ENCODE measurements at places on chromosomes 6 and 20.

GRCh38 chr6:135506270-135506997, 8.9 kb upstream of the AHI1 start:
- no peak for DNase-seq

DNA sequence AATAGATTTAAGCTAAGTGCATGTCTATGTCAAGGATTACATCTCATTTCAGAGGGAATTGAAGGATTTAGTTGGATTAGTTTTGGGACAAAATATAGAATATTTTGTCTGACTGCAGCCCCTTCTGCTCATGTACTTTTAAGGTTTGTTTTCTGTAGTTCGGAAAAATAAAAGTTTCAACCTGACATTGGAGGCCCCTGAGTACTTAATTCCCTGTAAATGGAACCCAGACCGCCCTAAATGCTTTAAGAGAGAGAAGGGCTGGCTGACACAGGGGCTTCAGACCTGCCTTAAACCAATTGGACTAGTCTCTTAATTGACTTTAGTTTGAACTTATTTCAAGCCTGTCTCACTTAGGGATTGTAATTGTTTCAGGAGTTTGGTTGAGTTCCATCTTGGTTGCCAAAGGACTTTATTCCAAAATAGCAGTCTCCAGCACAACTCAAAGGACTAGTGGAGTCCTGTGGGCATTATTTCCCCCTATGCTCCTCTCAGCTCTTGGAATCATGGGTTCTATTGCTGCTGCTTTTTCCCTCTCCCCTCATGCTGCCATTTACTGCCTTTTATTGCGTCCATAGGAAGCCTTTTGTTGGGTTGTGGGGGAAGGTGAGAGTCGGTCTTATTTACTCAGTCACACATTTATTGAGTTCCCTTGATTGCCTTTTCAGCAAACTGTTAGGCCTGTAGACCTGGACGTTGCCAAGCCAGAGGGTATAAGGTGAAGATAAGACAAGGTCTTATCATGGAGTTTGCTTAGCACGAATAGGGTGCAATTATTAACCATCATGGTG, 14.5 kb downstream of the BRD2 start:
- DNase-seq, result no peak

GRCh38 chr6:138752017-138752416, 21.6 kb upstream of the CCDC28A start:
- no peak for DNase-seq

GRCh38 chr6:93685494-93685893, 266.1 kb upstream of the EPHA7 start:
- DNase-seq, result no peak

- DNase-seq, result no peak
Observed at GRCh38 chr6:161095916-161096315, 104.3 kb downstream of the MAP3K4 start.

DNA sequence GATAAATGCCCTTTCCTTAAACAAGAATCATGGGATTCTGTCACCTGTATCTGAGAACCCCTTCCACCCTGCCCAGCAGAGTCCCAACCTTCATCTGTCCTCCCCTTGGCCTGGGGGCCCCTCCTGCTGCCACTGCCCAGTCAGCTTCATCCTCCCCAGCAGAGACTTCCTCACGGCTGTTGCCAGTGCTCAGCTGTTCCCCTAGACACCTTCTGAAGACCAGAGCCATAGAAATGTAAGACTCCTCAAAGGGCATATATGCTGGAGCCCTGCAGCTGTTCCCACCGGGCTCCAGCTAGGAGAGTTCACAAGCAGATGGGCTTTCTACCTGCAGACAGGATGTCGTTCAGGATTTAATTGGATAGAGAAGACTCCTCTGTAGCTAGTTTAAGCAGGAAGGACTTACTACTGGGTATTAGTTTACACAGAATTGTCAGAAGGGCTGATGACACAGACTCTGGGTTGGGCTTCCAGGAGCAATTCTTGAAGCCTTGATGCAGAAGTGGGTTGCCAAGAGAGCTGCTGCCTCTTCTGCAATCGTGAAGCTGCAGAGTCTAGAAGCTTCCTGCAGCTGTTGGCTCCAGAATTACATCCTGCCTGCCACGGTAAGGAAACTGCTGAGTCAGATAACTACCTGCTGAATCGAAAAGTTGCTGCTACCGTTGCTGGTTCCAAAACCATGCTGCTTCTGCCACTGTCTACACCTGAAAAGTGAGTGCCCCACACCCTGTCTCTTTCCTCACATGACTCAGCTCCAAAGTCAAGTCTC, 57.1 kb upstream of the MLN start:
- no peak for DNase-seq

DNA sequence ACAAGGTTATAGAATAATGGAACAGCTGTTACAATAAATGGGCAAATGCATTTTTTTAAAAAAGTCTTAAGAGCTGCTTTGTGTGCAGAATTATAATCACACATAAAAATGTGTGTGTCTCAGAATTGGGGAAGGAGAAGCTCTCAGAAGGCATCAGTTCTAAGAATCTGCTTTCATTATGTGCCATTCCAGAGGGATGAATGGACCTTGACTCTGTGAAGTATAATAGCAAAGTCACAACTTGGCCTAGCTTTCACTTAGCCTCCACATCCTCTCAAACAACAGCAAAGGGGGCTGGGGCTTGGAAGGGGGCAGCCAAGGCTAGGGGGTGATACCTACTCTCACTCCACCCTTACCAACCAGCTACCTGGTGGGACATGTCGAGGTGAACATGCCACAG, 265.0 kb downstream of the CDC5L start:
- no peak for DNase-seq

DNA sequence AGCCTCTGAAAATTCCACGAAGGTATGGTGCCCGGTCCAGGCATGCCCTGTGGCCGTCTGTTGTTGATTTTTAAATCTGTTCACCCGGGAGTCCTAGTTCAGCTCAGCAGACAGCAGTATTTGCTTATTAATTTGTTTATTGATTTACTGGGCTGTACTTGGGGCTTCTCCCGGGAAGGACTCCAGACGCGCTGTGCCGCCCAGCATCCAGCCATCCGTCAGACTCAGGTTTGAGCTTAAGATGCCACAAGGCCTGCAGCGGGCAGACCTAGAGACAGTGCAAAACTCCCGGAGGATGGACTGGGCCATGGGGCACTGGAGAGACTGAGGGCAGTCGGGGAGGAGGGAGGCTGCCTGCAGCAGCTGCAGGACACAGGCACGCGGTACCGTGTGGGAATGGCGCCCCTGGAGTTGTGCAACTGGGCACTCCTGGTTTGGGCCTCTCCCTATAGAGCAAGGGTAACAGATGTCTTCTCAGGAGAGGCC, 17.3 kb upstream of the CCDC167 start:
- no peak for DNase-seq

DNA sequence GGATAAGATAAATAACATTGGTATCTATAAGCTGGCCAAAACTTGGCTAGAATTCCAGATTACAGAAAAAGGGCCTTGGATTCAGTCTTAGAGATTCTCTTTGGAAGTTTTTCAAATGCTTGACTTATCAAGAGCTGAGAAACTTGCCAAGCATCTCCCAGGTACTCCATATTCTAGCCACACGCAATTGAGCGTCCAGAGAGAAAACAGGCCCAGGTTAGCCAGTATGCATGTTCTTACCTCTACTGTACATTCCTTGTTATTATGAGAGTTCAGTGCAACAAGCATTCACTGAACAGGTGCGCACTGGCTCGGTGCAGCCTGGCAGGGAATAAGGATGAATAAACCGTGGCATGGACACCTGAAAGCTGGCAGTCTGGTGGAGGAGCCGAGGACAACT, 13.7 kb downstream of the CRNKL1 start:
- no peak for DNase-seq

GRCh38 chr20:31691646-31692275, 30.9 kb downstream of the BCL2L1 start:
- DNase-seq, result no peak

DNA sequence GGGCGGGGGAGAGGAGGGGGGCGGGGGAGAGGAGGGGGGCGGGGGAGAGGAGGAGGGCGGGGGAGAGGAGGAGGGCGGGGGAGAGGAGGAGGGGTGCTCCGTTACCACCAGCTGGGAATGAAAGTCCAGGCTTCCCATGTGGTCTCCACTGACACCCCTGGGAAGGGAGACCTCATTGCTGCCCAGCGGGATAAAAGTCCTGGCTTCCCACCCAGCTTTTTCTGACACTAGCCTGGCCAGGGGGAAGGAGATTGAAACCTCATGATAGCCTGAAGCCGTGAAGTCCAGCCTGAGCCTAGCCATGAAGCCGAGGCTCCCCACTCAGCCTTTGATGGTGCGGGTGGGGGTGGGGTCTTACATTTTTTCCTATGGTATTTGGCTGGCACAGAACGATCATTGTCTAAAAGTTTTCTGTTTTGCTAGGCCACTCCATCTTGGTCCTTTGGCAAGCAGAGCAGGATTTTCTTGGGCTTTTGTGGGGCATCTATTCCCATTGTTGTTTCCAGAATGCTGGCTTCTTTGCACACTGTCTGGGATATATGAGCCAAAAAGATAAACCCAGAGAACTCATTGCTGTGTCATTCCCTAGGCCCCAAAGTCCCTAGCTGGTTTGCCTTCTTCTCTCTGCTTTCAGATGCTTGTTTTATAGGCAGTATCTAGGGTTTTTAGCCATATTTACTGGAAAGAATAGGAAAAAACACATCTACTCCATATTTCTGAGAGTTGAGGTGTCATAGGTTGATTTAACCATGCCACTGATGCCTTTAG, 67.9 kb upstream of the RNF24 start:
- no peak for DNase-seq

DNA sequence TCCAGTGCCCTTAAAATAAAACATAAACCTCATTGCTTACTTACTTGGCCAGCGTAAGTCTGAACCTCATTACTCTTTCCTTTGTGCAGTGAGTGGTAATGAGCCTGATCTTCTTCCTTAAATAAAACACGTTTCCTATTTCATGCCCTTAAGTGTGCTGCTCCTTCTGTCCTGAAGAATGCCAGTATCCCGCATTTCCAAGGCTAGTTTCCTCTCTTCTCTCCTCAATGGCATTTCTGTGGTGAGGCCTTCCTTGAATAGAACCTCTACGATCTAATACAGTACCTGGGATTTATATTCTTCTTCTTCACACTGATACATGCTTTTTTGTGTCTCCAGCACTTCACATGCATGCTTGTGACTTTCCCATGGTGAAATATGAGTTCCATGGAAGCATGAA, 523.4 kb upstream of the CDH4 start:
- no peak for DNase-seq

DNA sequence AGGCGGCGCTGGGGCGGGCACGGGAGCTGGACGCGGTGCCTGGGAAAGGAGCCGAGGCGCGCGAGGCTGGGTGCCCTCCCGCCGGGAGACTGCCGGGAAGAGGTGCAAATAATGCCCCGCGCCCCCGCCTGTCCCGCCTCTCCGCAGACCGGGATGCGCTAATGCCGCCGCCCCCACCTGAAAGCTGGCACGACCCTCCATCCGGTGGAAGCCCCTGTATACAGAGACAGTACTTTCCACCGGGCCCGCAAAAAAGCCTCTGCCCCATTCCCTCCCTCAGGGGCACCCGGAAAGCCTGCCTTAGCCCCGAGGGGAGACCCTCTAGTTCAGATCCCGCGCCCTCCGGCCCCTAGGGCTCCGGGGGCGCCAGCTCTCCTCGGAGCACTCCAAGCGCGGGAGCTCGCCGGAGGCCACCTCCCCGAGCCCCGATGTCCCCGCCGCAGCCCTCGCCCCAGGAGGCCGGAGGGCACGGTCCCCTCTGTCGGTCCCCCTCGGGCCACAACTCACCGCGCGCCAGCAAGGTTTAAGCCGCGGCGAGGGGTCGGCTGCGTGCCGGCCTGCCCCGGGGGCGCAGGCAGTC, 1.2 kb downstream of the GRM4 start:
- DNase-seq, result no peak

GRCh38 chr20:33490023-33490933, at the start of gene CBFA2T2:
TSS of gene CBFA2T2 (plus strand) at chr20:33490096. CDS start at chr20:33490268, 172 bp downstream.
- DNase-seq, result no peak

DNA sequence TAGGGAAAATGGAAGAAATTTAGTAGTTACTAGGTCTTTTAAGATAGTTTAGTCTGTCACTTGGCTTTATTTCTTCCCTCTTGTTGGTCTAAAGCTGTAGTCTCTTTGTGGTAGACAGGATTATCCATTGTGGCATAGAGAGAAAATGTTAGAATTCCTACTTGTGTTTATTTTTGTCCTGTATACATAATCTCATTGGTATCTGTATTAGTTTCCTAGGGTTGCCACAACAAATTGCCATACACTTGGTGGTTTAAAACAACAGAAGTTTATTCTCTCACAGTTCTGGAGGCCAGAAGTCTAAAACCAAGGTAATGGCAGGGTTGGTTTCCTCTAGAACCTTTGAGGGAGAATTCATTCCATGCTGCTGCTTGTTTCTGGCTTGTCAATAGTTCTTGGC, 119.4 kb downstream of the ZFAND3 start:
- no peak for DNase-seq

DNA sequence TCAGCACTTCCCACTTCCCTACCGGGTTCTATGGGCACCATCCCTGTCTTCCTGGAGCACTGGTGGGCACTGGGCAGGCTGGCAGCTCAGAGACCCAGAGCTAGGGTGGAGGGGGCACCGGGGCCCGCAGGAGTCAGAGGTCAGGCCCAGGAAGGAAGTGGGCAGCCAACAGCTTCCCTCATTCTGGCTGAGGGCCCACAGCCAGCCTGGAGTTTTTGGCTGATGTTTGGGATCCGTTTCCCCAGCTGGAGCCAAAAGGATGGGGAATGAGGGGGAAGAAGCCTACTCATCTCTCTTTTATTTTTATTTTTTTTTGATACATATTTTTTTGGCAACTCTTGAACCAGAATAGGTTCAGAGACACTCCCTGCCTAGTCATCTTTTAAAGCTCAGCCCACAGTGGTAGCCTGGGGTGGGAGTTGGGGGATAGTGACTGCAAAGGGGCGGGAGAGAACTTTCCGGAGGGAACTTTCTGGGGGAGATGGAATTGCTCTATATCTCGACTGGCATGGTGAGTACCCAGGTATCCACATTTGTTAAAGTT, 54.2 kb upstream of the MLN start:
- DNase-seq, result no peak

GRCh38 chr6:811831-812230, 118.9 kb upstream of the EXOC2 start:
- no peak for DNase-seq

DNA sequence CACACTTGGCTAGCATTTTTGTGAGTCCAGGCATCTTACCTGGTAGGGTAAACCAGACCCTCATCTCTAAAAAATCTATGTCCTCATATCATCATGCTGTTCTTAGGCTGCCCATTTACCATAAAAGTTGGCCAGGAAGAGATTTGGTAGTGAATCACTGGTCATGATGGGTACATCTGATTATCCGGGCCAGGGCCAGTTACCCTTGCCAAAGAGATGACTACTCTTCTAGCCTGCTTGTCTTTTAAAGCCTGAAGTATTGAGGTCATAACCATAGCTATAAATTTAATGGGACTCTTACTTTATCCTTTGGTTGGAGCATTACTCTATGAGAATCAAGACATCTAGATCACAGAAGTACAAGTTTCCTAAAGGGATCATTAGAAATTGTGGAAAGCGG, 276.8 kb downstream of the TENT5A start:
- no peak for DNase-seq
